ENCODE measurements at places on chromosomes 5 and 9.

DNA sequence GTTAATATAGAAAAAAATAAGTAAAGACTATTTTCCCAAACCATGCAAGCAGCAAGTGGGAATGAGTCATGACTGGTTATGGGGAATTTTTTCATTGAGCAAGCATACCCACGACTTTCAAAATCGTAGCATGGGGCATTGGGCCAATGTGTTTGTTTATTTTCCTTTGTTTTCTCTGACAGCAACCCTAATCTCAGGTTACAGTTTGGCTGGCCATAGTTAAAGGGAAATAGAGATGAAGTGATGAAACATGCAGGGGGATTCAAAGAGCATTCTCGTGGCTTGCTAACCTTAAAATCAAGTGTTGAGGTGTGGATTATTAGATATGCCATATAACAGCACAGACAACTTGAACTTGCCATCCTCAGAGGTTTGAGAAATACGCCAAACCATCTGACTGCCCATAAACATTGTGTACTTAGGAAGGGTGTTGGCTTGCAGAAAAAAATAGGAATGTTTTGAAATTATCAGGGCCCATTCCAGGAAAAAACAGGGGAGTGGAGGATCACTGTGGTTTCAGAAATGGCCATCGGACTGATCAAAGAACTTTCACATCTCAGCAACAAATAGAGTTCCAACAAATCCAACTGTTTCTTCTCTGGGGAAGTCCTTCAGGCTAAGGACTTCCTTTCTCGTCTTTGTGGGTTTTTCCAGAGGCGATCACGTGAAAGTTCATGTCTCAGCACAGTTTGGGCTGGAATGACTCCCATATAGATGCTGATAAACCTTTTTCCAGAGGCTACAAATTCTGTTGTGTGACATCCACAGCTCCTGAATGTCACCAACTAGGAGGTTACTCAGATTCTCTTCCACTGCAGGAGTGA, 259.1 kb downstream of the SYK start:
- no peak for DNase-seq

DNA sequence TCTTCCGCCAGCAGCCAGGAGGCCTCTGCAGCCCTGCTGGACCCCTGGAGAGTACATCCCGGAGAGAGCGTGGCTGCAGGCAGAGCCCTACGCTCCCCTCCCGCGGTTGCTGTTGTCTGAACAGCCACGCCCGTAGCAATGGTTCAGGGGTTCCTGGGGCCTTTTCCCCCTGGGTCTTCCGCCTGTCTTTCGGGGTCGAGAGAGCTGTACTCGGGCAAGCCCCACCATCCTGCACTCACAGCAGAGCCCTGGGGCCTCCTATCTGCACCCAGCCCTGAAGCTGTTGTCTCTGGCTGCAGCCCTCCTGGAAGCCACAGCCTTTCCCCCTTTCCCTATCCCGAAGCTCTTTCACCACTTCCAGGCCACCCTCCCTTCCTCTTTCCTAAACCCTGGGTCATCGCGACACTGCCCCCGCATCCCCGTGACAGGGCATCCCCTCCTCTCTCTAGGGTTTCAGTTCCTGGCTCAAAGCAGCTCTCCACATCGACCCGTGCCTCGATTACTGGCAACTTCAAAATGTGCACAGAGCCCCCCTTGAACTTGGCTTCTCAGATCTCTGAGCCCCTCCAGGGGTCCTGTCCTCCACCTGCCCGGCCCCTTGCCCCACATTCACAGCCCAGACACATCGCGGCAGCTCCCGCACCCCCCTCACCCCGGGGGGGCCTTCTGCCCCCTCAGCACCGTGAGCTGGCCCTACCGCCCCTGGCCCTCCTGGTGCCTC, 43.9 kb upstream of the CEP72 start:
- no peak for DNase-seq

DNA sequence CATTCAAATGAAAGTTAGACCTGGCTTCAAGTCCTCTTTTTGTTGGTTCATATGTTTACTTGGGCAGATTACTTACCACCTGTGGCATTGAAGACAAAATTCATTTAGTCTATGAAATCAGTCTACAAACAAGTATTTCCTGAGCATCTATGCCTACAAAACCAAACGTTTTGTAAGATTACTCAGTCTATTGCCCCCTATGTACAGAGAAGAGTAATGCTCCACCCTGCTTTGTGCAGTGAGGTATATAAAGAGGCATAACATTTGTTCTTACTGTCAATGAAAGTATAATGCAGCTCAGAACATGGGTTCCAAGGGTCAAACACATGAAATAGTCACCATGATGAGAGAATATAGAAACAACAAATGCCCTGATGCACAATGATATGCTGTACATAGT, 580.7 kb downstream of the KIF4B start:
- no peak for DNase-seq

- no peak for DNase-seq
These were observed at the start of gene CCDC69 for GRCh38 chr5:151223447-151224264. TSS of gene CCDC69 (minus strand) at chr5:151224092. CDS start at chr5:151223970, 122 bp downstream.
